ENCODE measurements at places on chromosomes 13 and 19. TPM values are rescaled to one million over a fixed set of nuclear protein-coding genes. Genes with fewer than 3 reads are reported as not detected.

Gene ANO8
- total RNA-seq = 3.1 TPM

Gene NOSIP
- total RNA-seq = 69.6 TPM

Gene HRC
- total RNA-seq = 7.2 TPM

GRCh38 chr13:53206455-53206854 is 177.8 kb downstream of the OLFM4 start:
- DNase-seq = no peak

GRCh38 chr19:49133621-49134454 is 14.5 kb downstream of the PPFIA3 start:
- DNase-seq = no peak

- no peak for DNase-seq
Measured at GRCh38 chr13:104310861-104311260, 1244.6 kb upstream of the SLC10A2 start.

GRCh38 chr19:43818500-43818899 is 8.6 kb upstream of the ZNF283 start:
- no peak for DNase-seq

DNA sequence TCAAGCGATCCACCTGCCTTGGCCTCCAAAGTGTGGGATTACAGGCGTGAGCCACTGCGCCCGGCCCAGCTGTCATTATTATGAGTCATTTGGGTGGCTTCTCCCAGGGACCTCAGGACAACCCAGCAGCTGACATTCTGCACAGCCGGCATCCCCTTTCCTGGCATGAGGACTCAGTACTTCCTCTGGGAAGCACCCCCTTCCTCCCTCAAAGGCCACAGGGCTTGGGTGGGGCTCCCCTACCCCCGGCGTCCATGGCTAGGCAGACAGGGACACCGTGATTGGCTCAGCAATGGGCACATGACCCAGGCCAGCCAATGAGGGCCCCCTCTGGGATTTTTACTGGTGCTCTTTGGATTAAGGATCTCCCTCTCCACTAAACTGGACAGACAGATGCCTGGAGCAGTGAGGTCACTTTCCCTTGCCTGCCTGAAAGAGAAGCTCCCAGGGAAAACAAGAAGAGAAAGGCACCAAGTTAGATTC is 6.0 kb downstream of the KANK2 start:
- DNase-seq = no peak

Gene TTC9B
- not detected for total RNA-seq

Gene B3GNT3
- total RNA-seq = not detected

Gene ZNF723
- not detected for total RNA-seq

Measured in G401 (cell line).